Esophagus muscularis mucosa (tissue), 4 donors: ENCODE measurements at places on chromosomes 7 and 10.

DNA sequence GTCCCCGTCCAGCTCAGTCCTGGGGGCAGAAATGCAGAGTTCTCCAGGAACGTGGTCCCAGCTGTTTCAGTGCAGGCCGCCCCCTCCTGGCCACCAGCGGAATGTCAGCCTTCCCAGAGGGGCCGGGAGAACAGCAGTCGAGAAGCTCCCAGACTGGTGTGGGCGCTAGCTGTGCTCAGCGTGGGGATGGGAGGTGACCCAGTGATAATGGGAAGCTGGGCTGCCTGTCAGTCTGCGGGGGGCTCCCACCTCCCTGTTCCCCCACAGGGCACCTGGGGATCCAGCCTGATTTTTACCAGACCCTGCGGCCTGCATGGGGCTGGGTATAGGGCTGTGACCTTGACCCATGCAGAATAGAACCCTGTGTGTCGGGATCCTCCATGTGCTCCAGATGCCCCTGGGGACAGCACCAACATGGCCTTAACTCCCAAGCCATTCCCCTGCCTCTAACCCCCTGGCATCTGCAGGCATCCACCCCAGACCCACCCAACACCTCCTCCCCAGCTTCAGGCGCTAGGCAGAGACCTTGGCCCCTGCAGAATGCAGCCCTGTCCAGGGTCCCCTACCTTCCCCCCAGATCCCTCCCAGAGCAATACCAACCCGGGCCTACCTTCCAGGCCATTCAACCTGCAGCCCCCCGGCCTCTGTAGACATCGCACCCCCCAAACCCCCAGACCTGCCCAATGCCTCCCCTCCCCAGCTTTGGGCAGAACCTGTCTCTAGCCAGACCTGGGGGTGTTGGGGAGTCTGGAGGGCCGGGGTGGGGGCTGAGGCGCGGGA lies 880 bp upstream of the ELN start:
- H3K36me3 ChIP-seq: no peaks in the 10 kb centered on the region
- H3K27me3 ChIP-seq: no peaks in the 10 kb centered on the region
- H3K4me1 ChIP-seq: peaks cover 100% of the 10 kb centered on the region

DNA sequence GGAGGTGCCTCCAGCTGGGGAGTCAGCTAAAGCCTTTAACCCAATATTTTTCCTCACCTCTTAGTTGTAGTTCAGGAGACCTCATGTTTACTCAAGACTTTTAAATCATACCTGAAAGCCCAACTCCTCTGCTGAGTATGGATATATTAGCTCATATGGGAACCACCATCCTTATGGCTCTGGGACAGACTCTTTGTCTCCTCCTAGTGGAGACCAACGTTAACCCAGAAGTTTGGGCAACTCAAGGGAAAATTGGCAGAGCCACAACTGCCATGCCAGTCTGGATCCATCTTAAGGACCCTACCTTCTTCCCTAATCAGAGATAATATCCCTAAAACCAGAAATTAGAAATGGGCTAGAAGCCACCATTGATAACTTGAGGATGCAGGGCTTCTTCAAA lies 80.8 kb downstream of the TMEM106B start:
- DNase-seq: no peak
- no peaks in the 10 kb centered on the region for H3K4me1 ChIP-seq
- H3K27ac ChIP-seq: no peak overlapping the region
- no peaks in the 10 kb centered on the region for H3K27me3 ChIP-seq
- no peaks in the 10 kb centered on the region for H3K36me3 ChIP-seq

DNA sequence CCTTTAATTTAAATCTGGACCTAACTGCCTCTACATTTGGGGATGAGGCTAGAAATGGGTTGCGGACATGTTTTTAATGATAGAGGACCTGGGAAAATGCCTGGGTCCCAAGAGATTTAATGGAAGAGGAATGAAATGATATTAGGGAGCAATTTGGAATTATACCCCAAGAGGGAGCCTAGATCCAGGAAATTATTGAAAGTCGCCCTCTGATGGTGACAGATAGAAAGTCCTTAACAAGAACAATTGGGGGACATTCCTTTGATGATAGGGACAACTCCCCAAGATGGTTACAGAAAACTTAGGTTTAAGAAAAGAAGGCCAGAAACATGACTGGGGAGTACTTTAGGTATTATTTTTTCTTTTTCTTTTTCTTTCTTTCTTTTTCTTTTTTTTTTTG lies 9.5 kb upstream of the TSGA13 start:
- no peak for DNase-seq
- no peak overlapping the region for H3K27ac ChIP-seq

DNA sequence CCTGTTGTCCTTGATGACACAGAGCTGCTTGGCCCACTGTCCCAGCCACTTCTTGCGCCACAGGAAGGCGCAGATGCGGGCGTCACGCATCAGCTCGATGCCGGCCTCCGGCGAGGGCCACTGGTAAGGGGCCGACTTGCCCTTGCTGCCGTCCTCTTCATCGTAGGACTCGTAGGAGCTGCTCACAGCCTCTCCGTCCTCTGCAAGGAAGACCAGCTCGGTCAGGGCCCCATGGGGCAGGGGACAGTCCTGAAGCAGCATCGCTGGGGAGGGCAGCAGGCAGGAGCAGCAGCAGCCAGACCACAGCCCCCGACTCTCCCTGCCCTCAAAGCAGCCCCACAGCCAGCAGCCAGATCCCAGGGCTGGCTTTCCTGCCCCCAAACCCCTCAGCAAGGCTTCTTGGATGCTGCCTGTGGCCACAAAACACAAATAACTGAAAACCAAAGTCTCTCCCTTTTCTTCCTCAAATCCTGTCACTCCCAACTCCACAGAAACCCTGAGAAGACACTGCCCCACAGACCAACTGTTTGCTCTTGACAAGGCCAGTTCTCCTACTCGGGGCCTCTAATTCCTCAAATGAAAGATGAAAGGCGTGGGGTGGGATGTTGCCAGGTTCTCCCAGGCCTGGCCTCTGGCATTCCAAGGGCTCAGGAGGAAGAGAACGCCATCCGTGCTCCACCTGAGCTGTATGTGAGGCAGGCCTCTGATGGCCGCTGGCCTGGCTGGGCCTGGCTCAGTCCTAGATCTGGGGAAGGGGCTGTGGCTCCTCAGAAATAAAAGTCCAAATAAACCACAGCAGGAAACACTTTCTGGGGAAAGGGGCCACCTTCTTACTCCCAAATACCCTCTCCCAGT lies 76.7 kb downstream of the VWA2 start:
- H3K27me3 ChIP-seq: no peaks in the 10 kb centered on the region
- H3K36me3 ChIP-seq: peaks cover 13% of the 10 kb centered on the region
- H3K4me3 ChIP-seq: no peak overlapping the region
- DNase-seq: no peak
- no peaks in the 10 kb centered on the region for H3K4me1 ChIP-seq
- H3K27ac ChIP-seq: no peak overlapping the region

DNA sequence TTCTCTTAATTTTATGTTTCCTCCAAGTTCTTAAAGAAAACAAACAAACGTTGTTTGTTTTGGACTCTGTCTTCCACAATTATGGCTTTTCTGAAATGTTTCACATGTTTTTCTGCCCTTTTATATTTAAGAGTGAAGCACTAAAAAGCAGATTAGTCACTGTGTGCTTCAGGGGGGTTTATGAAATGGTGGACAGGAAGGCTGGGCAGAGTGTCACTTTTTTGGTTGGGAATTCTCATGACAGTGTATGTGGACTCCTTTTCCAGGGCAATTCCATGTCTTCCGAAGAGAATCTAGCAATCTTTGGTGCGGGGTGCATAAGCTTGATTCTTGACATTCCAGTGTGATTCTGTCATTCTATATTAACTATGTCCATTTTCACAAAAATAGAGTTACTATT lies 669.4 kb downstream of the PARD3 start:
- H3K27me3 ChIP-seq: no peaks in the 10 kb centered on the region
- H3K27ac ChIP-seq: no peak overlapping the region
- H3K36me3 ChIP-seq: no peaks in the 10 kb centered on the region
- DNase-seq: no peak

GRCh38 chr7:24717247-24717622 lies 40.0 kb downstream of the GSDME start:
- H3K4me3 ChIP-seq: no peak overlapping the region
- H3K27ac ChIP-seq: no peak overlapping the region
- H3K27me3 ChIP-seq: no peaks in the 10 kb centered on the region
- H3K4me1 ChIP-seq: no peaks in the 10 kb centered on the region

GRCh38 chr10:122466951-122467381 lies 5.6 kb downstream of the HTRA1 start:
- DNase-seq: no peak
- no peak overlapping the region for H3K27ac ChIP-seq
- peaks cover 52% of the 10 kb centered on the region for H3K4me1 ChIP-seq
- H3K4me3 ChIP-seq: no peak overlapping the region

- H3K4me3 ChIP-seq: no peak overlapping the region
- H3K4me1 ChIP-seq: no peaks in the 10 kb centered on the region
- H3K36me3 ChIP-seq: no peaks in the 10 kb centered on the region
- H3K27ac ChIP-seq: no peak overlapping the region
- no peaks in the 10 kb centered on the region for H3K27me3 ChIP-seq
Measured at GRCh38 chr10:16570731-16571130, 49.1 kb upstream of the C1QL3 start.

GRCh38 chr7:104789780-104790179 lies 224.2 kb upstream of the KMT2E start:
- H3K4me1 ChIP-seq: no peaks in the 10 kb centered on the region
- H3K27ac ChIP-seq: no peak overlapping the region
- peaks cover 5% of the 10 kb centered on the region for H3K27me3 ChIP-seq
- no peaks in the 10 kb centered on the region for H3K36me3 ChIP-seq

DNA sequence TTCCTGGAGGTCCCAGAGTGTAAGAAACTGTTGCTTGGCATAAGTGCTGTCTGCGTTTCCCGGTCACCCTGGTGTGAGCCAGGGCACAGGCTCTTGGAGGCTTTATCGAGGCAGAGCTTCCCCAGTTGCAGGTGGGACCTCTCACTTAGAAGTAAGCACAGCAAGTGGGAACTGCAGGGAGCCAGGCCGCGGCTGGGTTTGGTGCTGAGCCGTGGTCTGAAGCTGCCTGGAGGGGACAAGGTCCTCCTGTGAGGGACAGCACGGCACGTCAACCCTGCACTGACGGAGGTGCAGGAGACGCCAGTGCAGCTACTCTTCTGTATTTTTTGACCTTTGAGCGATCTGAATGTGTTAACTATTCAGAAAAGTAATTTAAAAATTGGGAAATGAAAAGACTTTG lies 55.8 kb upstream of the PFKFB3 start:
- no peak overlapping the region for H3K27ac ChIP-seq
- DNase-seq: no peak
- H3K27me3 ChIP-seq: no peaks in the 10 kb centered on the region
- H3K4me1 ChIP-seq: peaks cover 36% of the 10 kb centered on the region

DNA sequence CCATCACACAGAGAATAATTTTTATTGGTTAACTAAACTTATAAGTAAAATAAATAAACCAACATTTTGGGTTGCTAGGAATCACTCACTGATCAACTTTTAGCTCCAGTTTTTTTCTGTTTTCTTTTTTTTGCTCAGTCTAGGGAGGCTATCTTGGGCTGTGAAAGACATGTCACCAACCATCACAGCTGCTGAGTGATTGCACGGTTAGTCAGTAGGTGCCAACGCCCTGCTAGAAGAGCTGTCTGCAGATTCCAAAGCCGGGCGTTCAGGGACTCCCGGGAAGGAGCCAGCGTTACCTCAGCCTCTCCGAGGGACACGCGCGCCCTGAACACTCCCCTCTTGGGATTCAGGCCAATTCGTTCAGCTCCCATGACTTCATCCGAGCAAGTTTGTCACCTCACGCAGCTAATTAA lies 604 bp upstream of the STAM start:
- no peaks in the 10 kb centered on the region for H3K36me3 ChIP-seq
- no peaks in the 10 kb centered on the region for H3K27me3 ChIP-seq
- peaks cover 31% of the 10 kb centered on the region for H3K4me1 ChIP-seq
- H3K27ac ChIP-seq: peak overlapping the region; percentile 98

- no peak for DNase-seq
- H3K4me1 ChIP-seq: peaks cover 2% of the 10 kb centered on the region
- no peak overlapping the region for H3K27ac ChIP-seq
Measured at GRCh38 chr7:6489612-6490011, 41.9 kb upstream of the DAGLB start.

DNA sequence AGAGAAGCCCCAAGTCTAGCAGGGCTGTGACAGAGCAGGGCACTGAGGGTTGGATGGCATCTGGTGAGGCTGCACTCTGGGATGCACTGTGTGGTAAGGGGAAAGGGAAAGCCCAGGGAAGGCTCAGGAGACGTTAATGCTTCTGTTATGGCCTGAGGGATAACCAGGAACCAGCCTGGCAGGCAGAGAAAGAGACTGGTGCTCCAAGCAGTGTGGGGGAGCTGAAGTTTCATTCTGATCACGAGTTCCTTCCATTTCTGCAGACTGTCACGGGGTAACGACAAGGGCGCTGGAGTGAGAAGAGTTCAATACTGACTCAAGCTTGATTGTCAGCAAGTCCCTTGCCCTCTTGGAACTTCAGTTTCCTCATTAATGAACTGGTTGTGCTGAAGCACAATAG lies 730.9 kb downstream of the GRID1 start:
- H3K4me1 ChIP-seq: no peaks in the 10 kb centered on the region
- H3K4me3 ChIP-seq: no peak overlapping the region
- no peak overlapping the region for H3K27ac ChIP-seq
- no peaks in the 10 kb centered on the region for H3K27me3 ChIP-seq
- H3K36me3 ChIP-seq: no peaks in the 10 kb centered on the region

DNA sequence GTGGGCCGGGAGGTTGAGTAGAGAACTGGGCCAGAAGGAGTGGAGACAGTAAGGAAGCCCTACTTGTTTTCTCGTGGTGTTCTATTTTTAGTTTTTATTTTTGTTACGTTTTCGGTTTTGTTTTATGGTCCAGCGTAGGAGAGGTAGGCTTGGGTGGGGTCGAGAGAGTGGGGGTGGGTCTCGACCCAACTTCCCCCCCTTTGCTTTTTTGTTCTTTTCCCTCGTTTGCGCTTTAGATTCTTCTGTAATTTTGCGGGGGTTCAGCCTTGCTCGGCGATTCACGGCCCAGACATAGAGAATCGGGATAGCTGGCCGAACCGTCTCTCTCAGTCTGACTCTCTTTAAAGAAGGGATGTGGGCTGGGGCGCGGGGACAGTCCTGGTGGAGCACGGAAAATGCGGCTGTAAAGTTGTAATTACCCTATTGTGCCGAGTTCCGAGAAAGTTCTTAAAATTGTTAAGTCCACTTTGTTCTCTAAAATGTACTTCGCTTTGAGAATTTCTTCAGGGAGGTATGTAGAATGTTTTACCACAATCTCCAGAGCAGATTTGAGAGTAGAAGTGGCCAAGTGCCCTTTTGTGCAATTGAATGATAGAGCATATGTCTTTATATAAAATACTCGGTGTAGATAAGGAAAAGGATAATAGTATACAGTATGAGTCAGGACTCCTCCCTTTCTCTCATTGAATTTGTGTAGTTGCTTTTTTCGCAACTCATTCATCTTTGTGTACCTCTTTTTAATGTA lies 816 bp downstream of the DMTF1 start:
- peak overlapping the region; percentile 69 for H3K4me3 ChIP-seq
- H3K27me3 ChIP-seq: no peaks in the 10 kb centered on the region
- DNase-seq: no peak
- no peaks in the 10 kb centered on the region for H3K36me3 ChIP-seq
- peak overlapping the region; percentile 97 for H3K27ac ChIP-seq

DNA sequence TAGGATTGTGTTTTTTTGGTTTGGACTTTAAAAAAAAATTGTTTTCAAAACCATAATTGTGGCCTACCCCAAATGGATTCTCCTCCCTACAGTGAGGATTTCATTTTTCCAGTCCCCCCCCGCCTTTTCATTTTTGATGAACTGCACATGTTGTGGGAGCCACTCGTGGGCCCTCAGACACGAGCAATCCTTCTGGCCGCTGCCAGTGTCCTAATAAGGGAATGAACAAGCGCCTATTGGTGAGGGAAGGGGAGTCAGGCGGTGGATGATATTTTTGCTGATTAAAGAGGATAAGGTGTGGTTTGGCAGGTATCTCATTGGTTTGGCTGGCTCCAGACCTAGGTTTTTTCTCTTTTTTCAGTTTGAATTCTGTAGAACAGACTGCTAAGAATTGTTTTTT lies 78.7 kb upstream of the AGBL3 start:
- no peak overlapping the region for H3K4me3 ChIP-seq
- peak overlapping the region; percentile 89 for H3K27ac ChIP-seq
- H3K27me3 ChIP-seq: no peaks in the 10 kb centered on the region
- DNase-seq: peak; percentile 87
- H3K4me1 ChIP-seq: peaks cover 39% of the 10 kb centered on the region
